ENCODE measurements at places on chromosomes 5 and 9.

GRCh38 chr5:54243483-54244080, 66.8 kb downstream of the ARL15 start:
- peak; percentile 65 for DNase-seq

DNA sequence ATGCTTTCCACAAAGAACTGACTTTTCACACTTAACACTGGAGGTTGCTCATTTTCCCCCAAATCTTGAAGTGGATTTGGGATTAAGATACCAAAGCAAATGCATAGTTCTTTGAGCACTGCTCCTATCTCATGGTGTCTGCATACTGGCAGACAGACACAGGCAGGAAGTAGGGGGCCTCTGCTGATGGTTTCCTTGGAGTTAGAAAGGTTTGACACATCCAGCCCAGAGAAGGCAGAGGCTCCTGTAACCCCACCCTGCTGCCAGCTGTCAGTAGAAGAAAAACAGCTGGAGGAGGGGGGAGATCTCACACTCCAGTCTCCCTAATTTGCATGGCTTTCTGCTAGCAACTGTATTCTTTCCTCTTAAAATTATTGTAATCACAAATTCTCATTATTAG, 44.1 kb downstream of the APTX start:
- DNase-seq, result peak; percentile 25

DNA sequence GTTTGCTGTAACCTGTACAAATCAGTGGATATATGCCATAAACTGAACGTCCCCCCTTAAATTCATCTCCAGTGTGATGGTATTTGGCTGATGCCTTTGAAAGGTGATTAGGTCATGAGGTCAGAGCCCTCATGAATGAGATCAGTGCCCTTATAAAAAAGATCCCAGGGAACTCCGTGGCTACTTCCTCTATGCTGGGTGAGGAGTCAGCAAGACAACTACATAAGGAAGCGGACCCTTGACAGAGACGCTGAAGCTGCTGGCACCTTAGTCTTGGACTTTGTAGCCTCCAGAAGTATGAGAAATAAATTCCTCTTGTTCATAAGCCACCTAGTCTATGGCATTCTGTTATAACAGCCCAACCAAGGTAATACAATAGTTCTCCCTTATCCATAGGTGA, 215.1 kb upstream of the ZNF608 start:
- no peak for DNase-seq

- DNase-seq, result no peak
Observed at GRCh38 chr9:23522952-23523351, 303.1 kb downstream of the ELAVL2 start.

DNA sequence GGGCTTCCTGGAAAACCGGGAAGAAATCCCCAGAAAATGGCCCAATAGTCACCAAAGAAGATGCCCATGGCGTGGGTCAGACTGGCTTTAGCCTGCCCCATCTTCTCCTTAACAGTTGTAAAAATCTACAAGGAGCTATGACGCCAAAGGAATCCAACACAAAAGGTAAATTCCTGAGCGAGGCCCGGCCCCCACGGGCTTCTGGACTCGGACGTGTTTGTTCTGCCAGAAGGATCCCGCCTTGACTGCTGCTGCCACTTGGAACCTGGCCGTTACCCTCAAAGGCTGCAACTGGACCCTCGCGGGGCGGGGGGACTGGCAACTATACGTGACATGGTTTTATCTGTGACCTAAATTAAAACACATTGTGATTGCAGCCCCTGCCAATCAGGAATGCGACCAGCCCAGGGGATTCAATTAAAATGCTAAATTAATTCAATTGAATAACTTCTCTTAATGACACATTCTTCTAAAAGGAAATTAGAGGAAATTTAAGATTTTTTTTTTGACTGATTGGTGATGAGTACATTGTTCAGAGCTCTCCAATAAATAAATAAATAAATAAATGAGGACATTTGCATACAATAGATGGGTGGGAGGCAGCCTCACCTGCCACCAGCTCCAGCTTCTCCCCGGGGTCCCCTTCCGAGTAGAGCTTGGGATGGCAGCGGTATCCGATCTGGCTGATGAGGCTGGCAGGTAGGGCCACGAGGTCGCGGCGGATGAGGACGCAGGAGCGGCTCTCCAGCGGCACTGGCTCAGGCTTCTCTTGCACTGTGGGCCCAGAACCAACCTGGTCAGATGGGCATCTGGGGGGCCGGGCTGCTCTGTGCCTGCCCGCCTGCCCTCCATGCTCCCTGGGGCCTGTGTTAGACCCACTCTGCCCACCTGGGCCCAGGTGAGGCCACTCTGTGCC, 54.7 kb upstream of the UBAC1 start:
- no peak for DNase-seq

DNA sequence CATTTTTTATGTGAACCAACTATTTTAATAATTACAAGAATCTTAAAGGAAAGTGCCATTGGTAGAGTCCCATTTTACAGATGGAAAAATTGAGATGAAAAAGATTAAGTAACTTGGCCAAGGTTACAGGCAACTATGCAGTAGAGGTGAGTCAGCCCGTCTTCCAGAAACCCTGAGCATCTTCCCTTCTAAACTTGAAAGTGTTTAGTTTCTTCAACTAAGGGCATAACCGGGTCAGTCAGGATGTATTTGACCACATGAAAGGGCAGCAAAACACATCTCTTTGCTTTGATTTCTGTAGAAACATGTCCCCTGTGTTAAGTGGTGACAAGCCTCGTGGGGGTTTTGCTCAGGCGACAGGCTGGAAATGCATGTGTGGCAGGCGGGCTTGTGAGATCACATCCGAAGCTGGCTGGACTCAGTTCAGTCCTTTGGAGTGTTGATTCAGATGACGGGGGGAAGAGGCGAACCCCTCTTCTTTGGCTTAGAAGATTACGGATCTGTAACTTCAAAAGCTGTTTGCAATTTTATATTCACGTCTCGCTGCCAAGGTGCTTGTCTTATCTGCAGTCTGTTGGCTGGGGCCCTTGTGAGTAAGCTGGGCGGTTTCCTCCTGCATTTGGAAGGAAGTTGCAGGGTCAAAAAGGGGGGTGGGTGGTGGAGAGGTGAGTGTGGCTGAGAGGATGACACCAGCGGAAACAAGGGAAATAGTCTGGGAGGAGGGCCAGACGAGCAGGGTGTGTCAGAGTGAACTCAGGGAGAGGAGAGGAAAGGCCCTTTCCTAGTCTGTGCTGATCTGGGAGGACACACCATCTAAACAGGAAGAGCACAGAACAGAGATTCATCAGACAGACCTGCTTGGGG, 78.9 kb upstream of the RPS23 start:
- peak; percentile 100 for DNase-seq

- peak; percentile 96 for DNase-seq
Observed at GRCh38 chr9:35923927-35924763, 14.9 kb downstream of the SPAAR start.

DNA sequence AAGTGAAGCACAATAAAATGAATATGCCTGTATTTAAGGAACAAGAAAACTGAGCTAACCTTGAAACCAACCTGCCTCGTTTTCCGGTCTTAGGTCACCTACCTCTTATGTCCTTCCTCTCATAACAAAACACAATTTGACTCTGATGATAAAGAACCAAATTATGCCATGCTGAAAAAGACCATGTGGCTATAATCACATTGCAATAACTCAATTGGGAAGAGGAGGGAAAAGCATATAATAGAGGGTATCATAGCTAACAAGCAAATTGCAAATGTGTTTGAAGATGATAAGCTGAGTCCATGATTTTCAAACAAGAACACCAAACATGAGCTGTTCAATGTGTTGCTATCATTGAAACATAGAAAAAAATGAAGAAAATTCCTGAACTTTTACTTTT, 260.8 kb downstream of the PLK2 start:
- DNase-seq, result no peak

GRCh38 chr9:69412741-69413150, 87.7 kb downstream of the ENTREP1 start:
- DNase-seq, result peak; percentile 77

DNA sequence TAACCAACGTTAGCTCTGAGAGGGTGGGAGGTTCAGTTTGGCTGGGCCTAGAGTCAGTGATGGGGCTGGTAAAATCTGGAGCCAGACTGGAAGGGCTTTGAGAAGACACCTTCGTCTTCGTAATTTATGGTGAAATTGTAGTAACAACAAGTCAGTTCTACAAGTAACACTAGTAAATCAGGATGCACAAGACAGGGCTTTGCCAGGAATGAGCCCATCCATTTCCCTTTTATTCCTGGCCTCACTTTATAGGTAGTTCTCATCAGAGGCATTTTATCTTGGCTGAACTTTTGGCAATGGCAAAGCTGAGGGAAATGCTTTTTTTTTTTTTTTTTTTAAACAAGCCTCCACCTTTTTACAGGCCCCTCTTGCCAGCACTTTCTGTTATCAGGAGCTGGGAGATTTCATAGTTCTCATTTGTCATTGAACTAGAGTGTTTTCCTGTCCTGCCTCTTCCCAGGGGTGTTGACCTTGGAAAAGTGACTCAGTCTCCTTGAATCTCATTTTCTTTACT, 110.5 kb upstream of the KLF4 start:
- peak; percentile 81 for DNase-seq

GRCh38 chr9:38720083-38720745, at the start of gene FAM240B:
FAM240B (minus strand) TSS chr9:38720133; CDS start chr9:38703999, 16,134 bp downstream.
- DNase-seq, result no peak

DNA sequence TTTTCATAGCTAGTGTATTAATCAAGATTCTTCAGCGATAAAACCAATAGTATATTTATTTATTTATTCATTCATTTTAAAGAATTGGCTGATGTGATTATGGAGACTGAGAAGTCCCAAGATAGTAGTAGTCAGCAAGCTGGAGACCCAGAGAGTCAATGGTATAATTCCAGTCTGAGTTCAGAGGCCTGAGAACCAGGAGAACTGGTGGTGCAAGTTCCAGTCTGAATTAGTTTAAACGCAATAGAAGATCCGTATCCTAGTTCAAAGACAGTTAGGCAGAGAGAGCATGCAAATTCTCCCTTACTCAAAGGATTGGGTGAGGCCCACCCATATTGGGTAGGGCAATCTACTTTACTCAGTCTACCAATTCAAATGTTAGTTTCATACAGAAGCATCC, 364.2 kb upstream of the RPS23 start:
- DNase-seq, result no peak

GRCh38 chr9:93431539-93432105, 19.9 kb upstream of the FAM120A start:
- DNase-seq, result no peak

- DNase-seq, result no peak
Observed at GRCh38 chr5:127867022-127867783, 164.0 kb downstream of the CCDC192 start.

DNA sequence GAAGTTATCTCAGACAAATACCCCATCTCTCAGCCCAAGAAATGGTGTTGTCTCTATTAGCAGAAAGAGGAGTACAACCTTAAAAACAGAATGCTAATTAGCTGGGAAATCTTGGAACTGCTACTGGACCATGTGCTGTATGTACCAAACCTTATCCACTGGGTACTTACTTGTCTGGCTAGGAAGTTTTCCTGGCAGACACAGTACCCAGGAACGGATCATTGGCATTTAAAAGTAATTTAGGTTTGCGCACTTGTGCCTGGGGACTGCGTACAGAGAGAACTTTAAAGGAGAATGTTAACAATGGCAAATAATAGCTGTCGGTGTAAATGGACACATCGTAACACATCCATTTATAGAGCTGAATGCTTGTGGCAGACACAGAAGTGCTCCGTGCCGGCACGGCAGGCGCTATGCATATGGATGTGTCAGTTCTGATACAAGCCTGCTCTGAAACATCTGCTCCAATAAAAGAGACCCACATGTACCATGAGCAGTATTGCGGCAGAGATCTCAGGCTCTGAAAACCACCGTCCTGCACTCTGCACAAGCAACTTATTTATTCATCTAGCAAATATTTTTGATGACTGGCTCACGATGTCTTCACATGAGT, 290.6 kb upstream of the PANK3 start:
- DNase-seq, result no peak

DNA sequence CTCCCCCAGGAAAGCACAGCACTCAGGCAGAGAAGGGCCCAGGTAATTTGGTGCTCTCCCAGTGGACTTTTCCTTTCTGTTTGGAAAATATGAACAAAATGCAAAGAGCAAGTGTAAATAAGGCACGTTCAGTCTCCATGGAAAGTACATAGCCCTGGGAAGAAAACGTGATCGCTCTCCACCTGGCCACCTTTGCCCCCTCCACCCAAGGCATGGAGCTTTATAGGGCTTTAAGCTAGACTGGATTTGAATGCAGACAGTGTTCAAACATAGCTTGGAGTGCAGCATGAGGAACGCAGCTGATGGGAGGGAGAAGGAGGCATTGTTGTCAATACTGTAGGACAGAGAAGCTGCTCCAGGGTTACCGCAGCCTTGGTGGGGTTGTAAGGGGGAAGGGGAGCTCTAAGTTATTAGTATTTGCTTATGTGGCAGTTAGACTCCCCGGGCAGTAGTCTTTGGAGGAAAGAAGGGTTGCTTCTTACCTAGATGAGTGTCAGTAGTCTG, 500.2 kb downstream of the SPOCK1 start:
- DNase-seq, result no peak

DNA sequence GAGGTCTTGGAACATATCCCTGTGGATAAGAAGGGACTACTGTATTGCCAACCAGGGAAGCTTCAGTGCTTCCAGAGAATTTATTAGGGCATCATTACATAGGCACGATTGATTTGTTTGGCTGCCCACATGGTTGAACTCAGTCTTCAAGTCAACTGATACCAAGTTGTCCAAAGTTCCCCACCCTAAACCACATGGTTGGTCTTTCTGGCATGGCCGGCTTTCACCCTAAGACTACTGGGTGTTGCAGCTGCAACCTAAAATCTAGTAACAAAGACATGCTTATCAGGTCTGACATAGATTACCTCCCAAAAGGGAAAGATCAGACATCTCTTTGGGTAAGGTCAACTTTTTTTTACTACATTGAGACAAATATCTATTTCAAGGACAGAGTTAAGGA, 37.0 kb downstream of the FAF2 start:
- no peak for DNase-seq

- DNase-seq, result peak; percentile 4
Observed at GRCh38 chr5:88190106-88190834, 78.4 kb downstream of the TMEM161B start.

DNA sequence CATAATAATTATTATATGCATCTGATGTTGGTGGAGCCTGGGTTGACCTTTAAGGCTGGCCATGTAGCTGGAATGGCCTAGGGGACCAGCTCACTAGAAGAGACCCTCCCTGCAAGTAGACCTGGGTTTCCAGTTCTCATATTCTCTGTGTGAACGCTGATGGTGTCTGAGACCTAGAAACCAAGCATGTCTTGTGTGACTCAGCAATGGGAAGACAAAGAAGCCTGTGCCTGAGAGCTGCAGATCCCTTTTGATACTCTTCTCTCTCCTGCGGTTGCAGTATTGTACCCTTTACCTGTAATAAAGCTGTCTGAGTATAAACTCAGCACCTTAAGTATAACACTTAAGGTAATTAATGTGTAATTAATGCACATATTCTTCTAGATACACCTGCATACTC, 22.2 kb downstream of the C9orf152 start:
- no peak for DNase-seq

- DNase-seq, result peak; percentile 2
Observed at GRCh38 chr9:135098400-135099105, 11.1 kb downstream of the OLFM1 start.

Measured in fibroblast of the aortic adventitia (primary cell).